ENCODE measurements at places on chromosomes 16 and 17. TPM values are rescaled to one million over a fixed set of nuclear protein-coding genes. Genes with fewer than 3 reads are reported as not detected.

WSCD1 gene
- total RNA-seq, result 3.0 TPM

SYNGR3 gene
- total RNA-seq, result 4.2 TPM

CCL22 gene
- total RNA-seq, result not detected

ZSCAN10 gene
- total RNA-seq, result not detected

NPIPB13 gene
- total RNA-seq, result 1.7 TPM
